ENCODE measurements at places on chromosomes 12 and 14. TPM values are rescaled to one million over a fixed set of nuclear protein-coding genes. Genes with fewer than 3 reads are reported as not detected.

CMA1 gene
- not detected for total RNA-seq

FOXM1 gene
- total RNA-seq, result 134 TPM

FGF23 gene
- not detected for total RNA-seq

ZNF385A gene
- 2.6 TPM for total RNA-seq

GPR162 gene
- 0.37 TPM for total RNA-seq

DNAH10 gene
- total RNA-seq, result 0.26 TPM

OR6C2 gene
- not detected for total RNA-seq

GALNT9 gene
- total RNA-seq, result 0.34 TPM

HOXC11 gene
- total RNA-seq, result not detected

TMEM253 gene
- total RNA-seq, result not detected

CARMIL3 gene
- 2.1 TPM for total RNA-seq

Data from activated T-helper 17 cell treated with anti-CD3 and anti-CD28 coated beads, Interleukin-2, amount 50 U/mL, for 72 hours (primary cell).